ENCODE measurements at places on chromosomes 3 and 15.

GRCh38 chr15:62320259-62320658, 155.2 kb upstream of the C2CD4B start:
- DNase-seq = no peak

GRCh38 chr15:80384432-80384831, 19.8 kb upstream of the ARNT2 start:
- DNase-seq = no peak

DNA sequence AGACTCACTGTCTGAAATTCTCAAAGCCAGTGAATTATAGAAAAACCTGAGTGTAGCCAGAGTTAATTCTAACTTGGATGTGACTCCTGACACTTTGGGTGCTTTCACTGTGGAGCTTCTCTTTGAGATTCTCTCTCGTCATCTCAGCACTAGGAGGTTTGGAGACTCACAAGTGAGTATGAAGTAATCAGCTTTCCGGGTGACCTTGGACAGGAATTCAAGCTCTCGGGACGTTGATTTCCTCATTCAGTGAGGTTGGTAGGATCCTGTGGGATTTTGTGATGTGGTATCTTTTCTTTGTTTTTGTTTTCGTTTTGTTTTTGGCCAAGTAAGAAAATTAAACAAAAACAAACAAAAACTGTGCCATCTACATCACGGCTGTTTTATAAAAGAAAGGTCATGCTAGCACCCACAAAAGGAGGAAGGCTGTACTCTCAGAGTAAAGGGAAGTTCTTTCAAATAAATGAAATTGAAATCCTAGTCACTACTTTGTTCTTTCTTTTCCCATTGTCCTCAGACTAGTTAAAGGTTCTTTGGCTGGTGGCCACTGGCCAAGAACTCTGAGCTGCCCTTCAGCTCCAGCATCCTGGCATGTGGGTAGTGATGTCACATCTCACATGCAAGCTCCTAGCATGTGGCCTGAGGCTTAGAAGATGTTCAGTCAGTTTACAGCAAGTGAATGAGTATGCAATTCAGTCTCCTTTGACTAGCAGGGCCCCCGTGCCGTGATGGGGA, 263.3 kb upstream of the TPM1 start:
- DNase-seq = no peak

GRCh38 chr15:99131441-99132023, 26.7 kb downstream of the SYNM start:
- DNase-seq = no peak

GRCh38 chr15:38373016-38373415, 80.9 kb upstream of the FAM98B start:
- no peak for DNase-seq

DNA sequence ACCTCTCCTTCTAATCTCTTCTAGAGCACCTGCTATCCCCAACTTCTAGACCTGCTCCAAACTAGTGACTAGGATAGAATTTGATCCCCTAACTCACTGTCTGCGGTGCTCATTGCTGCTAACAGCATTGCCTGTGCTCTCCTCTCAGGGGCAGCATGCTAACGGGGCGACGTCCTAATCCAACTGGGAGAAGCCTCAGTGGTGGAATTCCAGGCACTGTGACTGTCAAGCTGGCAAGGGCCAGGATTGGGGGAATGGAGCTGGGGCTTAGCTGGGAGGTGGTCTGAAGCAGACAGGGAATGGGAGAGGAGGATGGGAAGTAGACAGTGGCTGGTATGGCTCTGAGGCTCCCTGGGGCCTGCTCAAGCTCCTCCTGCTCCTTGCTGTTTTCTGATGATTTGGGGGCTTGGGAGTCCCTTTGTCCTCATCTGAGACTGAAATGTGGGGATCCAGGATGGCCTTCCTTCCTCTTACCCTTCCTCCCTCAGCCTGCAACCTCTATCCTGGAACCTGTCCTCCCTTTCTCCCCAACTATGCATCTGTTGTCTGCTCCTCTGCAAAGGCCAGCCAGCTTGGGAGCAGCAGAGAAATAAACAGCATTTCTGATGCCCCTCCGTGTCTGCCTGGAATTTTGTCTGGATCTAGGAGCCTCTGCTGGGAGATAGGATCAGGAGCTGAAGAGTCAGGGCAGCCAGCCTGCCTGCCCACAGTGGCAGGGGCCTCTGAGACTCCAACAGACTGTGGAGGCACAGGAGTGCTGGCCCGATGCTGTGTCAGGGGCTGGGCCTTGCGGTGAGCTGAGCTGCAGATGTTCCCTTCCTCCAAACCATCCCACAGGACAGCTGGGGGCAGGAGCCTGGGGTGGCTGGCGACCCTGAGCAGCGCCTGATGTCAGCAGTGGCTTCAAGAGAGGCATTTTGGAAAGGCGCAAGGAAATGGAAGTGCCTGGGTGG, 3.0 kb downstream of the ISLR start:
- no peak for DNase-seq

- DNase-seq = no peak
These were observed 9.3 kb downstream of the GRAMD1C start for GRCh38 chr3:113847664-113848461.

- no peak for DNase-seq
These were observed 35.7 kb downstream of the PYGO1 start for GRCh38 chr15:55552451-55552850.

GRCh38 chr3:132321304-132321703, 4.1 kb downstream of the ACP3 start:
- no peak for DNase-seq

GRCh38 chr3:70916375-70917055, 604.1 kb upstream of the MDFIC2 start:
- no peak for DNase-seq

Measured in C1 segment of cervical spinal cord (tissue), 14 donors.